Activated CD4-positive, alpha-beta T cell treated with anti-CD3 and anti-CD28 coated beads for 36 hours (primary cell): ENCODE measurements at places on chromosomes 1 and 21.

DNA sequence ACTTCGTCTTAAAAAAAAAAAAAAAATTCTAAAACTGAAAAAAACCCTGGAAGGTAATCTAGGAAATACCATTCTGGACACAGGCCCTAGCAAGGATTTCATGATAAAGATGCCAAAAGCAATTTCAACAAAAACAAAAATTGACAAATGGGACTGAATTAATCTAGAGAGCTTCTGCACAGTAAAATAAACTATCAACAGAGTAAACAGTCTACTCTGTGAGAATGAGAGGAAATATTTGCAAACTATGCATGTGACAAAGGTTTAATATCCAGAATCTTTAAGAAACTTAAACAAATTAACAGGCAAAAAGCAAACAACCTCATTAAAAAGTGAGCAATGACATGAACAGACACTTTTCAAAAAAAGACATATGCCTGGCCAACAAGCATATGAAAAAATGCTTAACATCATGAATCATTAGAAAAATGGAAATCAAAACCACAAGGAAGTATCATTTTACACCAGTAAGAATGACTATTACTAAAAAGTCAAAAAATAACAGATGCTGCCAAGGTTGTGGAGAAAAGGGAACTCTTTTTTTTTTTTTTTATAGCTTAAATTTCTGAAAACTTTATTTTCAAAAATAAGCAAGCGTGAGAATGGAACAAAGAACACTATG, 29.4 kb upstream of the RNPC3 start:
- no peak for DNase-seq
- H3K27ac ChIP-seq: no peak overlapping the region
- no peaks in the 10 kb centered on the region for H3K4me1 ChIP-seq

- no peaks in the 10 kb centered on the region for H3K4me1 ChIP-seq
- no peak for DNase-seq
- no peaks in the 10 kb centered on the region for H3K36me3 ChIP-seq
- no peak overlapping the region for H3K4me3 ChIP-seq
Measured at GRCh38 chr1:101497881-101498559, 261.2 kb downstream of the S1PR1 start.

DNA sequence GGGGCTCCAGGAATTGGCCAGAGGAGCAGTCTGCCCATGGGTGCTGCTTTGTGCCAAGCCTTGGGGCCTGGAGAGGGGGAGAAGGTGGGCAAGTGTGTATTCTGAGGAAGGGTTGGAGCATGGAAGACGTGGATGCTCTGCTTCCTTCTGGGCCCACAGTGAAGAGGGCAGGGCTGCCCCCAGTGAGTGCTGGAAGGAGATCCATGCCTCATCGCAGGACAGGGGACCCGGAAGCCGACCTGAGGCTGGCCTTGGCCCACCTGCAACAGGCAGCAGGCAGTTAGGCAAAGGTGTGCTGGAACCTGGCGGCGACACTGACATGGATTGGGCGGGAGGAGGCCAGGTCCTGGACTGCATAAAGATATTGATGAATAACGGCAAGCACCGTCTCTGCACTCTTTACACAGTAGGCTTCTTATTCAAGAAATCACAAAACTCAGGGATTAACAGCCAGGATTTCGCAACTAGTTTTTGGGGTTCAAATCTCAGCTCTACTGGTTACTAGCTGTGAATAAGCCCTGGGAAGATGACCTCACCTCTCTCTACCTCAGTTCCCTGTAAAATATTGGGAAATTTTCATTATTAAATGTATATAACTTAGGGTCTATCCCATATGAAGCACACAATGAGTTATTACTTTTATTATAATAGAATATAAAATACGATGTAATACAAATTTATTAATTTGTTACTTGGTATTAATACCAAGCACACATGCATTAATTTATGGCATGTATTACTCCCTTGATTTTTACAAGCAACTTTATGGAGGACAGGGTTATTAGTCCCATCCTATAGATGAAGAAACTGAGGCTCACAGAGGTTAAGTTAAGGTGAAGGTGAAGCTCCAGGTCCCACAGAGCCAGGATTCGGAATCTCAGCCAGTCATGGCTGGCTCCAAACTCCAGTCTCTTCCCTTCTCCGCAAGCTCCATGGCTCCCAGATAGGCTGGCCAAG, 62.3 kb downstream of the DHRS3 start:
- no peaks in the 10 kb centered on the region for H3K4me1 ChIP-seq
- no peak overlapping the region for H3K27ac ChIP-seq
- H3K27me3 ChIP-seq: no peaks in the 10 kb centered on the region
- H3K4me3 ChIP-seq: no peak overlapping the region
- DNase-seq: no peak

DNA sequence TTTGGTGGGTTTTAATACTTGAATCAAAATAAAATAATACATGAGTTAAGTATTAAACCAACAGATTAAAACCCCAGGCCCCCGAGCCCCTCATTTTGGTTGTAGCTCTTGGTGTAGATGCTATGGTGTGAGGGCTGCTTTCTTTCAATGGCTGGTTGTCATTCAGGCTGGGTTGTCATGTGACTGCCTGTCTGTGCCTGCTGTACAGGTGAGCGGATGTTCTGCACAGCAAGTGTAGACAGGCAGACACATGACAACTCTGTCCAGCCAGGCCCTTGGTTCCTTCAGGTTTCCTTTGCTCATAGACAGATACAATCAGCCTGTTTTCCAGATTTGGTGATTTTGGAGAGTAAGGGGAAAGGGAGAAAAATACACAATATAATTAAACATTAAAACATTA, 281.9 kb upstream of the C1orf105 start:
- no peak overlapping the region for H3K27ac ChIP-seq
- DNase-seq: no peak
- no peaks in the 10 kb centered on the region for H3K36me3 ChIP-seq
- H3K27me3 ChIP-seq: no peaks in the 10 kb centered on the region
- H3K4me3 ChIP-seq: no peak overlapping the region
- peaks cover 14% of the 10 kb centered on the region for H3K4me1 ChIP-seq

GRCh38 chr1:167565922-167566321, 12.4 kb upstream of the CREG1 start:
- no peaks in the 10 kb centered on the region for H3K36me3 ChIP-seq
- H3K27ac ChIP-seq: no peak overlapping the region
- H3K4me1 ChIP-seq: no peaks in the 10 kb centered on the region
- no peak for DNase-seq
- H3K27me3 ChIP-seq: no peaks in the 10 kb centered on the region
- no peak overlapping the region for H3K4me3 ChIP-seq
